ENCODE measurements at places on chromosomes 2 and 18. TPM values are rescaled to one million over a fixed set of nuclear protein-coding genes. Genes with fewer than 3 reads are reported as not detected.

The ORC2 gene
- total RNA-seq = 19.3 TPM

The CXCR1 gene
- total RNA-seq = not detected

The PLA2R1 gene
- 2.8 TPM for total RNA-seq

The GPR39 gene
- total RNA-seq = 8.5 TPM

The COL4A3 gene
- total RNA-seq = 0.45 TPM

The NCKAP5 gene
- 1.7 TPM for total RNA-seq

The LRRTM4 gene
- not detected for total RNA-seq

The LINC00305 gene
- not detected for total RNA-seq

The TMX3 gene
- total RNA-seq = 25.7 TPM

The ITGB6 gene
- 0.89 TPM for total RNA-seq

The MAP4K4 gene
- total RNA-seq = 75.2 TPM

The CCNT2 gene
- total RNA-seq = 11.9 TPM

The GREB1 gene
- total RNA-seq = 3.2 TPM

The AMER3 gene
- total RNA-seq = not detected

The MATN3 gene
- 12.5 TPM for total RNA-seq

The UGT1A9 gene
- 4.9 TPM for total RNA-seq

The GULP1 gene
- total RNA-seq = 52.8 TPM

The ZC3H8 gene
- total RNA-seq = 15.8 TPM

The FN1 gene
- 158 TPM for total RNA-seq

The VWA3B gene
- total RNA-seq = not detected

The IL36G gene
- not detected for total RNA-seq

The GCG gene
- total RNA-seq = not detected

The RUFY4 gene
- not detected for total RNA-seq

The KLHL30 gene
- 0.11 TPM for total RNA-seq

The CD207 gene
- total RNA-seq = not detected

The TMEM17 gene
- total RNA-seq = 5.7 TPM

The PROKR1 gene
- total RNA-seq = not detected

The KCNE4 gene
- total RNA-seq = 1.2 TPM

The MSGN1 gene
- not detected for total RNA-seq

The MAL gene
- not detected for total RNA-seq

The HOXD13 gene
- total RNA-seq = 0.24 TPM

The RTKN gene
- 20.5 TPM for total RNA-seq

The MC4R gene
- not detected for total RNA-seq

The RGPD4 gene
- not detected for total RNA-seq

The AP1S3 gene
- 23.7 TPM for total RNA-seq

The IFIH1 gene
- total RNA-seq = 1.7 TPM

The MARCO gene
- 0.08 TPM for total RNA-seq

The SLC5A7 gene
- total RNA-seq = not detected

The POTEJ gene
- not detected for total RNA-seq

The SRD5A2 gene
- 0.04 TPM for total RNA-seq

The C1QL2 gene
- 0.14 TPM for total RNA-seq

The ASB18 gene
- not detected for total RNA-seq

The GKN2 gene
- total RNA-seq = 3.7 TPM

The CHRND gene
- not detected for total RNA-seq

The GRB14 gene
- 3.1 TPM for total RNA-seq

The CABYR gene
- total RNA-seq = 11.7 TPM

The UGT1A6 gene
- total RNA-seq = 1.3 TPM

The UGT1A5 gene
- total RNA-seq = not detected

Data from A549 treated with DMSO at 1 μM for 4 hours (cell line).